ENCODE measurements at places on chromosomes 4 and X.

GRCh38 chr4:153119626-153120025 lies 84.6 kb upstream of the TRIM2 start:
- DNase-seq: no peak

GRCh38 chr4:186265683-186266652 lies at the start of gene F11:
Gene F11 (plus strand): TSS chr4:186266189. CDS start chr4:186267137, 948 bp downstream.
- no peak for DNase-seq

GRCh38 chr4:90186229-90186628 lies 59.0 kb downstream of the CCSER1 start:
- DNase-seq: no peak

- peak; percentile 66 for DNase-seq
Measured at GRCh38 chr4:1910643-1911042, 39.5 kb downstream of the NSD2 start.

DNA sequence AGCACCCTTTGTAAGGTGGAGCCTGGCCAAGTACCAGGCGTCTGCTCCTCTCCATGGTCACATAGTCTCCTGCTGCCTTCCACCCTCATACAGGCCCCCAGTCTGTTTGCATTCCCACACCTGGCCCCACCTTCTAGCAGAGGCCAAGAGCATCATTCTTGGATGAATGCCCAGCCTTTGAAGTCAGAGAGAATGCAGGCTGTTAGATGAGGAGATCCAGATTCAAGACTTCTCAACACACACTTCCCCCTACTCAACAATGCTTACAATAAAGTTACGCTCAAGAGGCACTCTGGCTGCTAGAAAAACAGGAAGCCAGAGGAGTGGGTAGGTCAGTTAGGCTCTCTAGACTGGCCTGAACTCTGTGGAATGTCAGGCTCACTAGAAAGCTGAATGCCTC lies 43.3 kb downstream of the SHROOM4 start:
- peak; percentile 11 for DNase-seq

DNA sequence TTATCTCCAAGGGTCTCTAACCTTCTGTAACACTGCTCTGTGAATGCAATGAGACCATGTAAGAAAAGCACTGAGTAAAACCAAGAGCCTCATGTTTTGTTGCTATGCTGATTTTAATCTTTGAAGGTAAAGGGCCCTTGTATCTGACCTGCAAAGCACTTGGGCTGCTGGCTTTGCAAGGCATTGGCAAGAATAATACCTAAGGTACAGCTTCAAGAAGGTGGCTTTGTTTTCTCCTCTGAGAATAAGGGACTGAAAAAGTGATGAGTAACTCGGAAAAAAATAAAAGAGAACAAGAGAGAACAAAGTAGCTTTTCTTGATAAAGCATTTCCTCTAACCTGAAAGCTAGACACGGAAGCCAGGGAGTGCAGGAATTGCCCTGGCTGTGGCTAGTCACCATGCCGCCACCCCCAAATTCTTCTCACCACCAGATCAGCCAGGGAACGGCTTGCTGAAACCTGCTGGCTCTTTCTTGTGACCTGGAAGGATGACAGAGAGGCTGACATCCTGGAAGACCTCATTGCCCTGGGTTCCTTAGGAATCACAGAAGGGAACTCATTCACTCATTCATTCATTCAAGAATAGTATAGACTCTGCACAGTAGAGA lies 41.8 kb upstream of the HS3ST1 start:
- no peak for DNase-seq

GRCh38 chr4:83510442-83510841 lies 25.5 kb upstream of the GPAT3 start:
- no peak for DNase-seq

GRCh38 chr4:173522951-173523395 lies 7.1 kb downstream of the HAND2 start:
- DNase-seq: no peak

GRCh38 chr4:152243896-152244595 lies 291.8 kb downstream of the FBXW7 start:
- DNase-seq: no peak

DNA sequence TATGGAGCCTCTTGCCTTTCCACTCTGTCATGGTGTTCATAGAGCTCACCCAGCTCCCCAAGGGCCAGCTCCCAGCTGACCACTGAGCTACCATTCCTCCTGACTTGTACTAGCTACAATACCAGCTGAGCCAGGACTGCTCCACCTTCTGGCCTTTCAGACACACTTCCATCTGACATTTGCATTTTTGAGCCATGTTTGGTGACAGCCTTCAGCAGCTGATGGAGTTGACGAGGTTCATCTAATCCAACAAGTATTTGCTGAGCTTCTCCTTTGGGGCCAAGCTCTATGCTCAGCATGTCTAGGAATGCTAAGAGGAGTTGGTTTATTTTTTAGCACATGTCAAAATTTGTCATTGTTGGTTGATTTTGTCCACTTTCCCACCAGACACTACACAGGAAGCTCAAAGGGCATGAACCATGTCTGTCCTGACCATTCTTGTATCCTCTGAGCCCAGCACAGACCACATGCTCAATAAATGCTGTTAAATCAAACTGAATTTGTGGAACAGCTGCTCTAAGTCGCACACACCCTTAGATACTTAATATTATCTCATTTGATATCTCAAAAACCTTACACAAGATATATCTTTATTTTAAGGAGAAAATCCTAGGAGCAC lies 142.6 kb upstream of the PPARGC1A start:
- DNase-seq: peak; percentile 23

DNA sequence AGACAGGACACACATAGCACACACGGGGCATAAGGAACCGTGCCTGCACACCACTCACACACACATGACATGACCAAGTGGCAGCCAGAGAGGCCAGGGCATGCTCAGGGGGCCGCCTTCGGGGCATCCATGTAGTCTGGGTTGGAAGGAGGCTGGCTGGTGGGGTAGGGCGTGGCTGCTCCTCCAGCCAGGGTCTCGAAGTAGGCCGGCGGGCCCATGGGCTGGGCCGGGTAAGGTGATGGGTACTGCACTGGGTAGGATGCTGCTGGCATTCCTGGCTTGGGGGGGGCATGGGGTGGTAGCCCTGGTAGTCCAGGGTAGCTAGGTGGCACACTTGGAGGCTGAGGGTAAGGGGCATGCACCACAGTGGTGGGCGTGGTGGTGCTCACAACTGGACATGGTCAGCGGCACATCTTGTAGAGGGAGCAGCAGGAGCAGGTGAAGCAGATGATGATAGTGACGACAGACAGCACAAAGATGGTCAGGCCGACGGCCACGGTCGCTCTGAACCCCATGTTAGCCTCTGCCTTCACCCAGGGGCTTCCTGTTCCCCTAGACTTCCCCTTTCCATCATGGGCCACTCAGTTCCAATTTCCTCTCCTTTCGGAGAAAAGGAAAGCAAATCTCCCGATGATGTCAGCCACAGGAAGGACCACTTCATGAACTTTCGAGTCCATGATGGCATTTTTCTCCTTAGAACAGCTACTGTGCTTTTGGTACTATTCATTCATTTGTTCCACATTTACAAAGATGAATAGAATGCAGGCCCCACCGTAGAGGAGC lies 10.9 kb upstream of the DDX3X start:
- no peak for DNase-seq

GRCh38 chr4:182495645-182496385 lies 252.6 kb downstream of the TENM3 start:
- no peak for DNase-seq

DNA sequence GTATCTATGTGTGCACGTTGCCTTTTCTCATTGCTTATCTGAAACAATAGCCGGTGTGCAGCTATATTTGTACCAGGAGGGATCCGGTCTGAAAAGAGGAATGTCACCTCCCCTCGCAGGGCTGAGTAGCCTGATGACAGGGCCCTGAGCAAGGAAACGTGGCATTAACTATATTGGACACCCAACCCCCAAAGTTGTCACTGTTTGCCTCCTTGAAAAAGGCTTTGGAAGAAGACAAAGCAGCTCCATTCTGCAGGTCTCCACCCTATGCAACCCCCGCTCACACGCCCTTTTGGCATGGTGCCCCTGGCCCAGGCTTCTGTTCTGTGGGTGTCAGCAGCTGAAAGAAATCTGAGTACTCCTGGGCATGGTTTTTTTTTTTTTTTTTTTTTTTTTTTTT lies 8.2 kb downstream of the PRRG3 start:
- DNase-seq: no peak

- no peak for DNase-seq
Measured at GRCh38 chr4:21952549-21952948, 4.0 kb upstream of the KCNIP4 start.

GRCh38 chr4:36332782-36333131 lies 51.3 kb downstream of the DTHD1 start:
- DNase-seq: no peak
